ENCODE measurements at places on chromosomes 3 and 15.

DNA sequence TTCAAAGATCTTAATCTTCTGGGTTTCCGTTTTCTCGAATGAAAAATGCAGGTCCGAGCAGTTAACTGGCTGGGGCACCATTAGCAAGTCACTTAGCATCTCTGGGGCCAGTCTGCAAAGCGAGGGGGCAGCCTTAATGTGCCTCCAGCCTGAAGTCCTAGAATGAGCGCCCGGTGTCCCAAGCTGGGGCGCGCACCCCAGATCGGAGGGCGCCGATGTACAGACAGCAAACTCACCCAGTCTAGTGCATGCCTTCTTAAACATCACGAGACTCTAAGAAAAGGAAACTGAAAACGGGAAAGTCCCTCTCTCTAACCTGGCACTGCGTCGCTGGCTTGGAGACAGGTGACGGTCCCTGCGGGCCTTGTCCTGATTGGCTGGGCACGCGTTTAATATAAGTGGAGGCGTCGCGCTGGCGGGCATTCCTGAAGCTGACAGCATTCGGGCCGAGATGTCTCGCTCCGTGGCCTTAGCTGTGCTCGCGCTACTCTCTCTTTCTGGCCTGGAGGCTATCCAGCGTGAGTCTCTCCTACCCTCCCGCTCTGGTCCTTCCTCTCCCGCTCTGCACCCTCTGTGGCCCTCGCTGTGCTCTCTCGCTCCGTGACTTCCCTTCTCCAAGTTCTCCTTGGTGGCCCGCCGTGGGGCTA lies at the start of the genes B2M and PATL2:
B2M (plus strand) TSS at position 422 of the 647 bp plus-strand sequence; CDS start at position 452, 30 bp downstream.
PATL2 (minus strand) TSS at position 228 of the 647 bp plus-strand sequence. CDS start 34,833 bp downstream, outside the sequence.
- peak; percentile 90 for DNase-seq

- no peak for DNase-seq
Observed at GRCh38 chr3:140288595-140288994, 353.6 kb downstream of the CLSTN2 start.

GRCh38 chr15:100914876-100915275 lies 4.3 kb upstream of the LRRK1 start:
- no peak for DNase-seq

GRCh38 chr3:161781381-161781780 lies 284.8 kb downstream of the OTOL1 start:
- no peak for DNase-seq

DNA sequence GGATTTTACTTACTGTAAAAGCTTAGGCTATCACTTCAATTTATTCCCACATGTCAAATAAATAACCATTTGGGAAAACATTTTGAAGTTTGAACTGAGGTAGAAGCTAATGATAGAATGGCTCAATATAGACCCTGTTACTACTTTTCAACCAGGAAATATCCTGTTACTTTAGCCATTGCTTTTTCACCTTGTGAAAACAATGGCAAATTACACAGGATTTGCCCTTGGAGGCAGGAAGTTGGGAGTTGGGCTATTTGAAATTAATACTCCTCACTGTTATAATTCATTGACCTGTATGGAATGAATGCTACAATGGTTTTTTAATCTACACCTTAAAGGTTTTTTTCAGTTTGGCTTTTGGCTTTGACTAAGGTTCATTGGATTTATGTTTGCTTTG lies 98.1 kb upstream of the UBE2E2 start:
- DNase-seq = no peak

DNA sequence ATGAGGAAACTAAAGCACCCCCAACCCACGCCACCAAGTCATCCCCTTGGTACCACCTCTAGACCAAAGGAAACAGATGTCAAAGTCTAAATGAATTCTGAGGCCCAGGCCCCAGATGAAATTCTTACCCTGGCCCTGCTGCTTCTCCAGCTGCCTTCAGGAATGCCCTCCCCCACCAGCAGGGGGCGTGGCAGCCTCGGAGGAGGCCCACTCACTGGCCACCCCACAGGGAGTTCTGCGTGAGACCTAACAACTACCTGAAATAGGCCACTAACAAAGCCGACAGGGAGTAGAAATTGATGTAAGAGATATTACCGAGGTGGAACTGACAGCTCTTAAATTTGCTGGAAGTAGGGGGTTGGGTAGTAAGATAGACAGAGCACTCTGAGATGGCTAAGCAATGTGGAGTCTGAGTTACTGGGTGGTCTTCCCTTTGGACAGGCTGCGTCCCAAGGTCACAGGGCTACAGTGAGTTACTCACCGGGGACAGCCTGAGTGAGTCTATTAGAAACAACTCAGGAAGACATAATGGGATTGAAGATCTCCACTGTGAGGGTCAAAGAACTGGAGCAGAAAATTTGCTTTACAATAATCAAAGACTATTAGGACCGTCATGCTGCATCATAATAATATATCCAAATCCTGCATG lies 240.7 kb downstream of the SHOX2 start:
- DNase-seq = no peak

DNA sequence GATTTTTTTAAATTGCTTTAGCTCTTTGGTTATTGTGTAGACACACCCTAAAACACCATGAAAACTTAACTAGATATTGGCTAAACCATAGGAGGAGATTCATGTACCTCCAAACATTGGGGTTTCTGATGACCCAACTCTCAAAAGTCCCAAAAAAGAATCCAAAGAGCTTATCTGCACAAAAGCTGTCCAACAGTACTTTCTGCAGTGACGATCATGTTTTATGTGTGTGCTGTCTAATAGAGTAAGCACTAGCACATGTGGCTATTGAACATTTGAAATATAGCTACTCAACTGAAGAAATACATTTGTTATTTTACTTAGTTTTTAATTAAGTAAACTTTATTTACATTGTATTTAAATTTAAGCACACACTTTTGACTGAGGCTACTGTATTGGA lies 818.2 kb upstream of the LMCD1 start:
- no peak for DNase-seq

GRCh38 chr15:41881086-41881485 lies 12.8 kb downstream of the SPTBN5 start:
- no peak for DNase-seq

GRCh38 chr15:31338879-31339557 lies 12.4 kb downstream of the KLF13 start:
- peak; percentile 83 for DNase-seq

- no peak for DNase-seq
Observed at GRCh38 chr3:190620886-190621608, 107.2 kb downstream of the IL1RAP start.

GRCh38 chr3:154235330-154235729 lies 89.0 kb downstream of the DHX36 start:
- DNase-seq = peak; percentile 69

DNA sequence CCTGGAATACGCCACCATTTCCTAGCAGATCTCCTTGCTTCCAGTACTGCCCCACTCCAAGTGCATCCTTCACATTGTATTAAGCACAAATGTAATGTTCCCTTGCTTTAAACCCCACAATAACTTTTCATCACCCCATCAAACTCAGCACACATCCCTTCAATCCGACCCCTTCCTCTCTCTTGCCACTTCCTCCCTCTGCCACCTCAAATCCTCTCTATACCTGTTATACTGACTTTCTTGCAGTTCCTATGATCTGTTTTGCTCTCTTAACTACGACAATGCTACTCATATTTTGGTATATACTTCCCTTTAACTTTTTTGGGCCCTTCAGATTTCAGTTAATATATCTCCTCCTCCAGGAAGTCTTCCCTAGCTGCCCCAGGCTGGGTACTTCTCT lies 14.1 kb downstream of the PARL start:
- DNase-seq = no peak

GRCh38 chr15:35080226-35080625 lies 4.9 kb downstream of the NANOGP8 start:
- peak; percentile 13 for DNase-seq

- no peak for DNase-seq
Observed at GRCh38 chr3:9861626-9862130, 17.9 kb upstream of the RPUSD3 start.

- no peak for DNase-seq
Observed at GRCh38 chr3:122305818-122306621, 19.0 kb upstream of the CSTA start.

DNA sequence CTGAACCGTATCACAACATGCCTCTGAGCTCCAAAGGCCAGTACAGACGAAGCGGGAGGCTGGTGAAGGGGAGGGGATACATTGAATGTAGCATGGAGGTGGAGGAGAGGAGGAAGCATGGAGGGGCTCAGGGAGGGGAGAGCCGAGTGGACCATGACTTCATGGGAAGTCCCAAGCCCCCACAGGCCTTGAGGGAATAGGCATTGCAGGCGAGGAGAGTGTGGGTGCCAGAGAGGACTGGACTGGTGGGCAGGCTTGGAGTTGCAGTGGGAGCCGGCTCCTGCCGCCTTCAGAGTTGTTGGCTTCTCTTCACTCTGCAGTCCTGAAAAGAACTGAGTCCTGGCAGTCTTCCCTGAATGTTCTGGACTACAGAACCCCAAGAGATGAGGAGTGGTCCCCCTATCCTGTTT lies 3.3 kb upstream of the RNU6-1 start:
- DNase-seq = no peak

DNA sequence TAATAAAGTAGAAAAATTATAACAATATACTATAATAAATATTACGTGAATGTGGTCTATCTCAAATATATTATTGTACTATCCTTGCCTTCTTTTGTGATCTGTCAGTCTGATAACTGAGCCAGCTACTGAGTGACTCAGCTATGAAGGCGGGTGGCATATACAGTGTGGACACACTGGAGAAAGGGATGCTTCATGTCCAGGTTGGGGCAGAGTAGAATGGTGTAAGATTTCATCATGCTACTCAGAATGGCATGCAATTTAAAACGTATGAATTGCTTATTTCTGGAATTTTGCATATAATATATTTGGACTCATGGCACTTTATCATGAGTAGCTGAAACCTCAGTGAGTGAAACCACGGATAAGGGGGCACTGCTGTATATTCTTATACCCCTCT lies 172.9 kb upstream of the TBC1D5 start:
- DNase-seq = no peak

GRCh38 chr3:117801912-117802239 lies 1092.3 kb downstream of the TUSC7 start:
- no peak for DNase-seq

GRCh38 chr15:74384881-74385643 lies 17.6 kb upstream of the CYP11A1 start:
- peak; percentile 82 for DNase-seq

DNA sequence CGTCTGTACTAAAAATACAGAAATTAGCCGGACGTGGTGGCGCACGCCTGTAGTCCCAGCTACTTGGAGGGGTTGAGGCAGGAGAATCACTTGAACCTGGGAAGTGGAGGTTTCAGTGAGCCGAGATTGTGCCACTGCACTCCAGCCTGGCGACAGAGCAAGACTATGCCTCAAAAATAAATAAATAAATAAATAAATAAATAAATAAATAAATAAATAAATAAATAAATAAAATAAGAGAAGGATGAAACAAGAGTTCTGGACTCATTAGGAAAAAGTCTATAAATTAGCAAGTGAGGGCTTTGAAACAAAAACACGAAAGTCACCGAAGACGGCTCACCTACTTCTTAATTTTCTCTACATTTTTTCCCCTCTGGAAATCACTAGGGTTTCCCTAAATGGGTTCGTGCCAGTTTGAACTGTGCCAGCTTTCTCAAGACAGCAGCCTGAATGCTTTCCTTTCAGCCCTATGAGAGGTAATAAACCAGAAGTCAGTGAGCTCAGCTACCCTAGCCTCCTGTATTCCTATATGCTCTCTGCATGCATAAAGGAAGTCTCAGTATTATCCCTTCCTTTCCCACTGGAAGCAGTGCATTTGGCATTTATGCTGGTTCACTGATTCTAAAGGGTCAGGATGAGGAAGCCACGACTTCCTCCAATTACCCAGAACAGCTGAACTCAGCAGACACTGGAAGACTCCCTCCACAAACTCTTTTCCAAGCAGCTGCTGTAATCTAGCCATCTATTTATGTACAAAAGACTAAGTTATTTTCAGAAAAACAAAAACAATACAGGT lies 266.9 kb downstream of the ZBBX start:
- DNase-seq = no peak

GRCh38 chr15:40087068-40087810 lies 21.4 kb downstream of the BMF start:
- no peak for DNase-seq

- peak; percentile 76 for DNase-seq
Observed at GRCh38 chr3:13025090-13025489, 48.1 kb downstream of the IQSEC1 start.

- peak; percentile 99 for DNase-seq
Observed at GRCh38 chr3:12663936-12664908, at the start of gene RAF1. Gene RAF1, minus strand, starts transcription at chr3:12664117. Its CDS starts 45,396 bp downstream, at chr3:12618721.

- peak; percentile 84 for DNase-seq
Observed at GRCh38 chr15:73700041-73700842, 16.1 kb downstream of the CD276 start.

GRCh38 chr3:126713199-126713598 lies 9.2 kb downstream of the CHCHD6 start:
- DNase-seq = no peak

DNA sequence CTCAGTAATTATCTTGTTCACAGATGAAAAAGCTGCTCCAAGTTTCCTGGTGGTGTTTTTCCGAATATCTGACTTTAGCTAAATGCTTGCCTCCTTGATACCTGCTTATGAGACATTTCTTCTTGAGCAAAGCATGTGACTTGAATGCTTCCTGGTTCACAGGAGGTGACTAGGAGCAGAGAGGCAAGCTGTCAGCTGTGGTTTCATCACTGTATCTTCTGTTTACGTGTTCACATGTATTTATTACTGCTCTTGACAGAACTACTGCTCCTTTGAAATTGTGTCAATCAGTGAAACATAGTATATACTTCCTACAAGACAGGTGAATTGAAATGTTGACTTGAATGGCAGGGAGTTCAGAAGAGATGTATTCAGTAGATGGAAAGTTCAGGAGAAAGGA lies 8.9 kb upstream of the SPPL2A start:
- no peak for DNase-seq

DNA sequence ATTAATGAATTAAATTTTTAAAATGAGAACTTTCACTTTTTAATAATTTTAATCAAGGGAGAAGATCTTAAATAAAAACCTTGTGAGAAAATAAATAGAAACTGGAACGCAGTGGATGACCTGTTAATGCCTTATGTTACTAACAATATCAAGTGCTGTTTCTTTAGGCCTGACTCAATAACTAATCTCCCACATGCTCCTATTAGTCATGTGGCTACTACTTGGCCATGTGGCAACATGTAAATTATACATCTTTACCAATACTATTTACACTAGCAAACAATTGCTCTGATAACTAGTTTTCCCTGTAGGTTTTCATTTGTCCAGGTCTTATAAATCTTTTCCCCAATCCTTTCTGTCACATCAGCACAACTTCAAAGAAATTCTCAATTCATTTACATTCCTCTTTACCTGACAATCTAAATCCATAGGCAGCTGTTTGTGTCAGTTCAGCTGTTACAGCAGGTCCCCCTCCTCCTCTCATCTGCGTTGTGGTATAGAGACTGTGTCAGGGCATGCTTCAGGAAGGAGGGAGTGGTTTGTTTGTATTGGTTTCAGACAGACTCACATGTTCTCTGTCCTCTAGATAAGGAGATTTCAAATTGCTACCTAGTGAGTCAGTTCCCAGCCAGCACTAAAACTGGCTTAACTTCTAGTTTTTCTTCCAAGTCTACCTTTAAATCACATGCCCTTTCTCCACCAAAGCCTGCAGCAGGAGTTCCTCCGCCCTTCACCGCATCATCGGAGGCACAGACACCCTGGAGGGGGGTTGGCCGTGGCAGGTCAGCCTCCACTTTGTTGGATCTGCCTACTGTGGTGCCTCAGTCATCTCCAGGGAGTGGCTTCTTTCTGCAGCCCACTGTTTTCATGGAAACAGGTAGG lies 11.3 kb upstream of the C3orf52 start:
- peak; percentile 98 for DNase-seq

GRCh38 chr3:24305795-24306467 lies 188.7 kb downstream of the THRB start:
- DNase-seq = peak; percentile 44

All from fibroblast of lung (primary cell).